ENCODE measurements at places on chromosomes 7 and 10.

DNA sequence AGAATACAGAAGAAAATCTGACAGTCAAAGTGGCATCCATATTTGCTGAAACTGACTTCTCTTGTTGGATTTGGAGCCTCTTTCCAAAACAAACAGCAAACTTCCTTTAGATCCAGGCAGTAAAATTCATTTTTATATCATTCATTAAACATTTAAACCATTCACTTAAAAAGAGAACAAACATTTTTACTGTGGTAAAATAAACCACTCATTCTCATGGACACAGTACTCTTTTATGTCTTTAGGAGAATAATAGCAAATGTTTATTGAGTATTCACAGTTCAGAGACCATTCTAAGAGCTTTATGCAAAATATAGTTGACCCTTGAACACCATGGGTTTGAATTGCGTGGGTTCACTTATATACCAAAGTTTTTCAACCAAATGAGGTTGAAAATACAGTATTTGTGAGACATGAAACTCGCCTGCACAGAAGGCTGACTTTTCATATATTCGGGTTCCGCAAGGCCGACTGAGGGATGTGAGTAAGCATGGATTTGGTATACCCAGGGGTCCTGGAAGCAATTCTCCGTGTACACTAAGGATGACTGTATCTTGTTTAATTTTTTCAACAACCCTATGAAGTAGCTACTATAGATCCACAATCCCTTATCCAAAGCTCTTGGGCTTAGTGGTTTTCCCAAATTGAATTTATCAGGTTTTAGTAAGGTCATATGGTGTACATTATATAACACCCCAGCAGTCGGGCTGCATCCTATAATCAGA, 49.1 kb downstream of the ATXN7L1 start:
- no peak for DNase-seq

DNA sequence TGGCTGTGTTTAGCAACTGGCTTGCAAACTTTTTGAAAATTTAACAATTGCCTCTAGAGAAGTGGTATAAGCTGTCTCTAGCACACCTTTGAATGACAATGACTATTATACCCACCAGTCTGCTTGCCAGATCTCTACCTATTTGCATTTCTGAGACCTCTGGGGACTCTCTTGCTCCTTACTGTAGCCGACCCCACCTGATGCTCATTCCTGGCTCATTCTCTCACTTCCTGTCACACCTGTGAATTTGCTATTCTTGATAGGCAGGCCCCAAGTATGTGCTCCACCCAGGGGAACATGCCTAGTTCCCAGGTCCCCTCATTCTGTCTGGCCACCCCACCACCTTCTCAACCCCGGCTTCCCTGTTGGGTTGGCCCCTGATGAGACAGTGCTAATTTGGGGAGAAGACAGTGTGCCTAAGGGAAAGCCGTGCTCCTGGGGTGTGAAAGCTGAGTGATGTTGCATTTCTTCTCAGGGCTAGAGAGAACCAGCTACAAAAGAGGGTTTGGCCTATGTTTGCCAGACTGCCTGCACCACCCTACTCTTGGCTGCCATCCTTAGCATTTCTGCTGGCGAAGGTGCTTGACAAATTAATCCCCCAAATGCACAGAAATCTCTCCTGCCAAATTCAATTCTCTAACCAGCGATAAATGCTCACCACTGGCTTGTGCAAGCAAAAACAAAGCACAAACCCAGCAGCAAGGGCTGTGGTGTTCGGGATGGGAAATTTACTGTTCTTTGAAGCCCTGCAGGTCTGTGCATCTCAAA, 138.2 kb downstream of the RPS24 start:
- no peak for DNase-seq

- no peak for DNase-seq
Observed at GRCh38 chr10:11318826-11319598, 292.4 kb downstream of the USP6NL start.

DNA sequence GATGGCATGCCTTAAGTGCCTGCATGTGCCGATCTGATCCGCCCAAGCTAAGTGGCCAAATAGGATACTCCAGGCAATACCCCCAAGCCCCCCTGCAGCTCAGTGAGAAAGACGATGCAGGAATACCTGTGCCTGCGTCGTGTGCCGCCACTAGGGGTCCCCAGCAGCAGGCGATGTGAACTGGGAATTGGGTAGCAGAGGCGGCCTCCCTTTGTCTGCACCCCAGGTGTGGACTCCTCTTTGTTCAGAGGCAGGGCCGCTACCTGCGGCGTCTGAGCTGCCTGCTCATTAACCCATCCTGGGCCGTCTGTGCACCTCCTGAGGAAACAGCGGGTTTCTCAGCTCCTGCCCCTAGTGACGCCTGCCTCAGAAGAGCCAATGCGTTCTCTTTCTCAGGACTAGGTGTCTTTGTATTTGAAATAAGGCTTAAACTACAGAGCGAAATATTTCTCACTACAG, 4.8 kb upstream of the CHN2 start:
- DNase-seq = peak; percentile 77

GRCh38 chr10:98308669-98309365, 40.8 kb upstream of the LOXL4 start:
- DNase-seq = no peak

GRCh38 chr7:142811154-142811737, 40.5 kb downstream of the PRSS2 start:
- peak; percentile 52 for DNase-seq

DNA sequence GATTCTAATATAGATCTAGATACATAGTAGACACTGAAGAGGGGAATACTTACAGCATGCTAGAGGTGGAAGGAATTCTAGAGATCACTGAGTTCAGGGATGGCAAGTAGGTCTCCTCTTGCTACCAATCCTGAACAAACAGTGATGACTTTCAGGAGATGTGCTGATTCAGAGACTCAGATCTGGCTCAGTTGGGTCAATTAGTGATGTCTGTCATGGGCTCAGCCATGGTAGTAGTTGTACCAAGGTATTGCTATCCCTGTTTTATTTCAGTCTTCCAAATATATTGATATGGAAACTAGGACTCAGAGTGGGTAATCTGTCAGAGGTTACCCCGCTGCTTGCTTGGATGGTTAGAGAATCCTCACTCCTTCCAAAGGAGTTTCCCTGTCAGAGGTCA, 38.5 kb downstream of the UNC5B start:
- DNase-seq = no peak

DNA sequence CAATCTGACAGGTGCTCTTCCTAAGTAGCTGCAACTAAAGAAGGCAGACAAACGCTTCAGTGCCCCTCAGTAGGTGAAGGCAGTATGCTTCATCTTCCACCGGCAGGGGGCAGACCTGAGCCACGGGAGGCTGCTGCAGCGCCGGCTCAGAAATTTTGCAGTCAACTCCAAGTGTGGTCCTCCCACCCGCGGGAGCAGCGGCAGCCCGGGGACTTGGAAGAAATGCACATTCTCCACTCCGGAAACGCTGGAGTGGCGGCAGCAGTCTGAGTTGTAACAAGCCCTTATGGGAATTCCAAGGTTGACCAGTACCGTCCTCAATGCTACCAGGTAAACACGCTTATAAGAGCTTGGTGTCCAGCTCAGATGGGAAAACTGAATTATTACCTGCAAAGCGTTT, 3.4 kb downstream of the IGFBP3 start:
- DNase-seq = peak; percentile 88

DNA sequence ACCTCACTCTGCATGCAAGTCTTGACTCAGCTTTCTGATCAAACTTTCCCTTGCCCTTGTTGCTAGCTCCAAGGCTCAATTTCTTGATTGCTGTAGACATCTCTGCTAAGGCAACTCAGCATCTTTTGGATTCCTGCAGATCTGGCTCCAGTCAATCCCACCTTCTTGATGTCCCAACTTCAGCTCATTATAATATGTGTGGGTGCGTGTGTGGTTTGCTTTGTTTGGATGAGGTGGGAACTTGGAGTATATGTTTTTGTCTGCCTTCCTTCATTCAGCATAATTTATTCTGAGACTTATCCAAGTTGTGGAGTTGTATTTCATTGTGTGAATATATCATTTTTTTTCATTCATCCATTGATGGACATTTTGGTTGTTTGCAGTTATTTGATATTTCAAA, 364.8 kb upstream of the IGFBP3 start:
- no peak for DNase-seq

DNA sequence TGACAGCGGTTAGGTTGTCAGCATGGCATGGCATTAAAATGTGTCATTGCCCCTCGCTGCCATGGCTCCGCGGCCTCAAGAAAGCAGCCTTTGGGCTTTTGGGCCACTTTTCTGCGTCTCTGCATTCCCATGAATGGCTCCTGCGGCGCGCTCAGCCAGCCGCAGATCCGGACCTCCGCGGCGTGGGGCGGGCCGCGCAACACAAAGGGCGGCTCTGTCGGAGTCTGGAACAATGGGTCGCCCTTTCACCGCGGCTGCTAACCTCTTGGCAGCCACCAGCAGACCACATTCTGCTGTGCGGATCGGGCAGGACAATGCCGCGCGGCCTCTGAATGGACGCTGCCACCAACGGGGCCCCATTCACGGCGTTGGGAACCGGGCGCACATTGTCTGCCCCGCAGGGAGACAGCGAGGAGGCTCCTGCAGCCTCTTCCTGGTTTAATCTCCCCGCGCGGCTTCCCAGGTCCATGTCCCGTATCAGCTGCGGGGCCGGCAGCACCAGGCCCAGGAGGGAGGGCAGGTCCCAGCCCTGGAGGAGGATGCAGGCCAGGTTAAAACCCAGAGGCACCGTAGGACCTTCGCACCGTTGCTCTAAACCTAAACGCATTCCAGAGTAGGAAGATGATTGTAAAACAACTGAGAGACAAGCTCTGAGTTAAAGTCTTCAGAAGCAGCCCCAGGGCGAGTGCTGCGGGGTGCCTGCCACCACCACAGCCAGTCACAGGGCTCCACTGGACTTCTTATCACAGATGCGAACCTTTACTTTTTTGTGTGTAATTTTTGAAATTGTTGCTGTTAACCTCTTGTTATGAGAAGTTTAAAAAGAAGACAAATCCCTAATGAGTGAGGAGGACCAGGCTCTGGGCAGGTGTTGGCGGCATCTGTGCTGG, 71.6 kb downstream of the NKX6-2 start:
- DNase-seq = no peak

DNA sequence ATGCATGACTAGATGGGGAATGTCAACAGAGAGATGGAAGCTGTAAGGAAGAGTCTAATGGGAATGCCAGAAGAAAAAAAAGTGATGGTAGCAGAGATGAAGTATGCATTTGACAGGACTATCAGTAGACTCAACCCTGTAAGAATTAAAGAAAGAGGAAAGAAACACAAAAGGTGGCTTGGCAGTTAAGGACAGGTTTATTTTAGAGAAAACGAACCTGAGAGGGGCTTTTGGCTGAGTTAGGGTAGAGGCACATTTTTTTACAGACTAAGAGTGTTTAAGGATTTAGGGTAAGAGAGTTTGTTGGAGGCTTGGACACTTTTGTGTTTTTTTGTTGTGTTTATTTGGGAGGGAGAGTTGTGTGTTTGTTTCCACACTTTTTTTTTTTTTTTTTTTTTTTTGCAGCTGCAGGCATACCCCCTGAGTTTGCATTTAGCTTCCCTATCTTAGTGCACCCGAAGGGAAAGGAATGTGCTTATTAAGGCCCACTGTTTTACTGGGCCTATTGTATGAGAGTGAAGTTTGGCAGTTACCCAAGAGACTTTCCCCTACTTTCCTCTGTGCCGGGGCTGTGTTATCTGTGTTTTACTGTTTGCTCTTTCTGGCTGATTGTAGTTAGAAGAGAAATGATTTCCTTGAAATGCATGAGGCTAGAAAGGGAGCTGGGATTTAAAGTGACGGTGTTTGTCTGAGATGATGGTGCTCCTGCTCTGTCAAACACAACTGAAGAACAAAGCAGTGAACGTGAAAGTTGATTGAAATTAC, 32.0 kb downstream of the NPVF start:
- DNase-seq = no peak

GRCh38 chr7:145106001-145106400, 270.1 kb upstream of the TPK1 start:
- DNase-seq = no peak

DNA sequence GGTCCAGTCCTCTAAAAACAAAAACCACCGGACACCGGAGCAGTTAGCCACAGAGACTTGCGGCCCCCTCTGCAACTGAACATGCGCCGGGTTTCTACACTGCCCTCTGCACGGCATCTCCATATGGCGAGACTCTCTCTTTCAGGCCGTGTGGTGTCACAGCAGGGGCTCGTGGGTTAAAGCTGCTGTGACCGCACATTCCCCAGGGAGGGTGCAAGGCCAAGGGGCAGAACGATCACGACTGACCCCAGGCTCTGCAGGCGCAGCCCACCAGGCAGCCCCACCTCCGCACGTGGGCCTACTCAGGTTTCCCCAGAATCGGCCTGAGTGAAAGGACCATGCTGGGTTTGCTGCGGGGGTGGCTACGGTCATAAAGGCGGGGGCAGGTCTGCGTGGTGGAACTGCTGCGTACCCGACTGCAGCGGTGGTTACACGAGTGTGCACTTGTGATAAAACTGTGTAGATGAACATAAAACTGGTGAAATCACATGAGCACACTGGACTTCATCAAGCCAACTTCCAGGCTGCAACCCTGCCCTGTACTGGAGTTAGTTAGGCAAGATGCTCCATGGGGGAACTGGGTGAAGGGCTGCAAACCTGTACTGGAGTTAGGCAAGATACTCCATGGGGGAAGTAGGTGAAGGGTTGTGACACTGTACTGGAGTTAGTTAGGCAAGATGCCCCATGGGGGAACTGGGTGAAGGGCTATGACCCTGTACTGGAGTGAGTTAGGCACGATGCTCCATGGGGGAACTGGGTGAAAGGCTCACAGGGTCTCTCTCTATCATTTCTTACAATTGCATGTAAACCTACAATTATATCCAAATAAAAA, 81.4 kb upstream of the PPP2R2D start:
- DNase-seq = no peak

DNA sequence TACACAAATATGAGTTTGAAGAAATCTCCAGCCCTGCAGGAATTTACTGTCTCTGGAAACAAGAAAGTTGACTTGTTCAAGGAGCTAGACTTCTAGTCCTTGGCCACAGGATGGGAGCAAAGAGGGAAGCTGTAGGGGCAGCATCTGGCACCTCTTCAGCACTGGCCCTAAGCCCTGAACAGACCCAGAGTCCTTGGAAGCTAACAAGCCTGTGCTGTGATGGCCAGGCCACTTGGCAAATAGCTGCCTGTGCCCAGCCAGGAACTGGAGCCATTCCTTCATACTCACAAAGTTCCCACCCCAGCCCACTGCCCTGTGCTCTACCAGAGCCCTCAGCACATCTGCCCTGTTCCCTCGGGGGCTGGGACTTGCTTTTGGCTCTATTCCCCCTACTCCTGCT, 9.4 kb upstream of the COL13A1 start:
- no peak for DNase-seq

DNA sequence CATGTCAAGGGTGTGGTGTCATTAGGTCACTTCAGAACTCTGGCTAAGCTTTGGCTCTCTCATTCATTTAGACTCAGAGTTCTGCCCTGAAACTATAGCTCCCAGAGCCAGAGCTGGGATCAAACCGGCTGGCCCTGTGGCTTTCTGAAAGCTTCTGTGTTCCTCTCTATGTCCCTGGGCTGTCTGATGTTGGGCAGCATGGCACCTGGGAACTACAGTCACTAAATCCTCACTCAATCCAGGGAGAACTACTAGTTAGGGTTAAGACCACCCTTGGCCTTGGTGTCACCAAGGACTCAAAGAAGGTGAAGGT, 13.2 kb downstream of the ATG9B start:
- no peak for DNase-seq

- no peak for DNase-seq
Observed at GRCh38 chr10:88111294-88111693, 247.9 kb downstream of the PTEN start.

GRCh38 chr7:76377186-76377918, 18.6 kb upstream of the YWHAG start:
- DNase-seq = no peak

Measured in activated CD4-positive, alpha-beta T cell treated with anti-CD3 and anti-CD28 coated beads for 36 hours (primary cell).